ENCODE measurements at places on chromosomes 16 and 17.

DNA sequence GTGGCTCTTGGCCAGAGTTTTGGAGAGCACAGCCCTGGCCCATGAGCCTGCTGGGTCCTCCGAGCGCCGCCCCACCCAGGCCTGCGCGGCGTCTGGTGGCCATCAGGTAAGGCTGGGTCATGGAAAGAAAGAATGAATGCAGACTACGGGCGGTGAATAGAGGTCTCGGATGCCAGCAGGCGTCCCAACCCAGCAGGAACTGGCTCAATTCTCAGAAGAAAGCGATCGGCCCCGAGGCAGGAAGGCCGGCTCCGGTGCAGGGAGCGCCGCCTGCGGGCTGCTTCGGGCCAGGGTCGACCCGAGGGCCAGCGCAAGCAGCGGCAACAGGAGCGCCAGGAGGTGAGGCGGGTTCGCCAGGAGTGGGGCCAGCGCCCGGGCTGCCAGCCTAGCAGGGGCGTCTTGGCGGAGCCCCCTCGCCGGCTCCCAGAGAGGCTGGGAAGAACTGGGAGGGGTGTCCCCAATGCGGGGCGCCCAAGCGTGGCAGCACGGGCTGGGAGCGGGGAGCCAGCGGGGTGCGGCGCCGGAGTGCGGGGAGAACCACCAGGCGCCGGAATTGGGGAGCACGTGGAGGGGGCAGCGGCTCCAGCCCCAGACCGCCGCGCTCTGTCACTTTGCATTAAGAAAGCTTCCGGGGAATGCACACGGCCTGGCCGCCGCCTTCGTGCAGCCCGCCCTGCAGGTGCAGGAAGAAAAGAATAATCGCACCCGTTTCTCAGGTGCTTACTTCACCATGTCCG, 7.1 kb upstream of the TMC5 start:
- DNase-seq = peak; percentile 80

GRCh38 chr16:53893731-53894435, 189.9 kb downstream of the FTO start:
- no peak for DNase-seq

DNA sequence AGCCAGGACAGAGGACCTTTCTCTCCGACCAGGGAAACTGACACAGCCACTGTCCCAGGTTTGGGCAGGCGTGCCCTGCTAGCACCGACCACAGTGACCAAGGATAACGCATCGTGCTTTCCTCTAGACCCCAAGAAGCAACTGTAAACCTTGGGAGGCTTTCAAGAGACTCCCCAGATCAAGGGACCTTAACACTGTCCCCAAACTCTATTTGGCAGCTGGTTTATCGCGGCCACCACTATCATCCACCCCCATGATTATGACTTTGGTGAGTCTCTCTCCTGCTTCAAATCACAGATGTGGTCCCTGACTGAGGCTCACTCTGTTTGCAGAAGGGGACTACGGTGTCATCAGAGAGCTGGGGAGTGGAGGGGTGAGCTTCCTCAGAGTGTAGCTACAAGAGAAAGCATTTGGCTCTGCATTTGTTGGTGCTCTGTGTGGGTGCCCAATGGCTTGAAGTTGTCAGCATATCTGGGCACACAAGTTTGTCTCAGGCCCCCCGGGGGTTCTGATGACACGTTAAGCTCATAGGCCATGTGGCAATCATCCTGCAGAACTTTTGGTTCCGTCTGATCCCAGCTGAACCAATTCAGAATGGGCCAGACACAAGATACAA, 408.0 kb downstream of the SLC39A11 start:
- no peak for DNase-seq

DNA sequence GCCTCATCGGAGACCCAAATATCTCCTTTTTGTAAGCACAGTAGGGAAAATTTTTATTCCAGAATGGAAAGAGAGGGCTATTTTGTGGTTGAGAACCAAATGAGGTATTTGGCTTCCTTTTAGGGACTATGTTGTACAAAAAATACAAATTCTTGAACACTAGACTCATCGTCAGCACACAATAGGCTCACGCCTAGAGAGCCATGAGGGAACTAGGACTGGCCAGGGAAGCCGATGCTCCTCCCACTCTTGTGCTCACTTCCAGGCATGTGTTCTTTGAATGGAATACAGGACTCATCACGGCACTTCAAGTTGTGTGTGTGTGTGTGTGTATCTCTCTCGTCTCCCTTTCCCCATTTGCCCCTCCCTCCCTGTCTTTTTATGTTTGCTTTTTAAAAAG, 17.8 kb upstream of the BLMH start:
- DNase-seq = no peak

GRCh38 chr17:6454495-6455320, 10.5 kb downstream of the PIMREG start:
- no peak for DNase-seq

- DNase-seq = no peak
These were observed 460.4 kb upstream of the EEF2KMT start for GRCh38 chr16:5557966-5558365.

- DNase-seq = peak; percentile 60
These were observed 6.9 kb downstream of the IGFBP4 start for GRCh38 chr17:40450175-40450574.

GRCh38 chr17:72496461-72496860, 375.6 kb downstream of the SOX9 start:
- no peak for DNase-seq

- no peak for DNase-seq
These were observed 24.9 kb downstream of the CDC42EP4 start for GRCh38 chr17:73286863-73287296.

DNA sequence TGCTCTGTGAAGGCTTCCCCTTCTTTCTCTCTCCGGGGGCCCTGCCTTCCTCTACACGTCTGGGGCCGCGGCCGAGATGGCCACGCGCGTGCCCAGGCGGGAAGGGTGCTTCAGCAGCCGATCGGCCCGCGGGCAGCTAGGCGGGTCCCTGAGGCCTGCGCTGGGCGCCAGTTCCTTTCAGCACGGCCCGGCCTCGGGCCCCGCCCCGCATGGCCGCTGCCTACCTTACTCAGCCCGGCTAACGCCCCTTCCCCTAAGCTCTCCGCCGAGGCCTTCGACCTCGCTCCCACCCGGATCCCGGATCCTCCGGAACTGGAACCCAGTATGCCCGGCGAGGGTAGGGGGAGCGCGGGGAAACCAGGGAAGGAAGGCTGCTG, 335 bp downstream of the TMEM11 start:
- no peak for DNase-seq

All from KBM-7 (cell line).